ENCODE measurements at places on chromosomes 12 and 14.

DNA sequence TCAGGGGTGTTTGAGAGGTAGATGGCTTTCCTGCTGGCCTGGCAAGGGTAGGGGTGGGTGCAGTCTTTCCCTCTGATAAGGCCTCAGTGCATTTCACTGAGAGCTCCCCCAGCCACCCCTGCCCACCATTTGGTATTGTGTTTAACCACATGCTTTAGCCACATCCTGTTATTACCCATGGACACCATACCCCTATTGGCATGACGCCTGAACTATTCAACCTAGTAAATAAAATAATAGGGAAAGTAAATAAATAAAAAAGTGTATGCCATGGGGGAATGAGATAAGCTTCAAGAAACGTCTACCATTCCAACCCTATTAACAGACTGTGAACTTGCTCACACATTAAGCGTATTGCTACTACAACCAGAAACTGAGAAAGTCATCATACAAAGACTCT, 7.6 kb upstream of the LGR5 start:
- peaks cover 10% of the 10 kb centered on the region for H3K4me1 ChIP-seq
- H3K4me3 ChIP-seq, result no peak overlapping the region
- no peaks in the 10 kb centered on the region for H3K36me3 ChIP-seq
- no peak overlapping the region for H3K27ac ChIP-seq

DNA sequence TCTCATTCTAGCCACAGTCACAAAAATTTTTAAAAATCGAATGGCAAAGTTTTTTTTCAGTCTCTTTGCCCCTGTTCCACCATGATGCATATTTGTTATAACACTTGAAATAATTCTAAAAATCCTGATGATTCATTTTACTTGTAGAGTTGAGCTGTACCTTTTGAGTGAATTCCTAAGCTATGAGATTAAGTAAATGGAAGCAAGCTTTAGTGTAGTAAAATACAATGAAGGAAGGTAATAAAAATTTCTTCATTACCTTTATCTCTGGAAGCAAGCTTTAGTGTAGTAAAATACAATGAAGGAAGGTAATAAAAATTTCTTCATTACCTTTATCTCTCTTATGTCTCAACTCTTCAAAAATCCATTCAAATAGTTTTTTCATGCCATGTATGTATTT, 46.1 kb downstream of the TMTC3 start:
- H3K27ac ChIP-seq, result no peak overlapping the region
- DNase-seq, result no peak
- no peak overlapping the region for H3K4me3 ChIP-seq
- H3K36me3 ChIP-seq, result peaks cover 27% of the 10 kb centered on the region
- no peaks in the 10 kb centered on the region for H3K27me3 ChIP-seq

- no peak overlapping the region for H3K4me3 ChIP-seq
- no peak overlapping the region for H3K27ac ChIP-seq
- H3K4me1 ChIP-seq, result no peaks in the 10 kb centered on the region
- H3K27me3 ChIP-seq, result no peaks in the 10 kb centered on the region
Measured at GRCh38 chr14:92528486-92529100, 15.0 kb downstream of the RIN3 start.

DNA sequence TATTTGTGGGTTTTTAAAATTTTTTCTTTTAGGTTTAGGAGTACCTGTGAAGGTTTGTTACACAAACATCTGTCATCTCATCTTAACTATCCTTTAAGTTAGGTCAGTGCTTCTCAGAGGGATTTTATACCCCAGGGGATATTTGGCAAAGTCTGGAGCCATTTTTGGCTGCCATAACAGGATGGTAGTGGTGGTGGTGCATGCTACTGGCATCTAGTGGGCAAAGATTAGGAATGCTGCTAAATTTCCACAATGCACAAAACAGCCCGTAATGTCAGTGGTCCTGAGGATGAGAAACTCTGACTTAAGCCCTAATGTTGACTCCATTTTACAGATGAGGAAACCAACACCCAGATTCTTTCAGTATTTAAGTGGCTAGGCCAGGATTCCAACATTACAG, 85.2 kb upstream of the MYF6 start:
- H3K4me3 ChIP-seq, result no peak overlapping the region
- H3K4me1 ChIP-seq, result no peaks in the 10 kb centered on the region
- DNase-seq, result no peak
- no peak overlapping the region for H3K27ac ChIP-seq
- no peaks in the 10 kb centered on the region for H3K36me3 ChIP-seq
- no peaks in the 10 kb centered on the region for H3K27me3 ChIP-seq

- no peaks in the 10 kb centered on the region for H3K36me3 ChIP-seq
- no peaks in the 10 kb centered on the region for H3K27me3 ChIP-seq
- no peak for DNase-seq
- H3K4me1 ChIP-seq, result no peaks in the 10 kb centered on the region
- no peak overlapping the region for H3K27ac ChIP-seq
Measured at GRCh38 chr14:54784657-54785056, 118.0 kb downstream of the GCH1 start.

DNA sequence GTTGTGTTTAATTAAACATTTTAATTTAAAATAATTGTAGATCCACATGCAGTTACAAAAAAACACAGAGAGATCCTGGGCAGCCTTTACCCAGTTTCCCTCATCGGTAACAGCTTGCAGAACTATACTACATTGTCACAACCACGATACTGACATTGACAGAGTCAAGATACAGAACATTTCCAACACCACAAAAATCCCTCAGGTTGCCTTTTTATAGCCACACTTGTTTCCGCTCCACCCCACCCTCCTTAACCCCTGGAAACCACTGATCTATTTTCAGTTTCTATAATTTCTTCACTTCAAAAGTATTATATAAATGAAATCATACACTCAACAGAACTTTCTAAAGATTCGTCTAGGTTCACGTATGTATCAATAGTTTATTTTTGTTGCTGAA, 458.8 kb upstream of the SOX5 start:
- H3K27ac ChIP-seq, result no peak overlapping the region
- H3K4me1 ChIP-seq, result no peaks in the 10 kb centered on the region
- DNase-seq, result no peak
- no peaks in the 10 kb centered on the region for H3K27me3 ChIP-seq

GRCh38 chr12:92784797-92785562, 82.2 kb downstream of the PLEKHG7 start:
- H3K4me1 ChIP-seq, result no peaks in the 10 kb centered on the region
- no peak overlapping the region for H3K4me3 ChIP-seq
- H3K36me3 ChIP-seq, result peaks cover 61% of the 10 kb centered on the region
- H3K27ac ChIP-seq, result no peak overlapping the region
- H3K27me3 ChIP-seq, result no peaks in the 10 kb centered on the region
- DNase-seq, result peak; percentile 55

GRCh38 chr12:93333828-93334227, 43.9 kb upstream of the NUDT4 start:
- H3K4me1 ChIP-seq, result no peaks in the 10 kb centered on the region
- H3K27me3 ChIP-seq, result no peaks in the 10 kb centered on the region
- no peak overlapping the region for H3K4me3 ChIP-seq

DNA sequence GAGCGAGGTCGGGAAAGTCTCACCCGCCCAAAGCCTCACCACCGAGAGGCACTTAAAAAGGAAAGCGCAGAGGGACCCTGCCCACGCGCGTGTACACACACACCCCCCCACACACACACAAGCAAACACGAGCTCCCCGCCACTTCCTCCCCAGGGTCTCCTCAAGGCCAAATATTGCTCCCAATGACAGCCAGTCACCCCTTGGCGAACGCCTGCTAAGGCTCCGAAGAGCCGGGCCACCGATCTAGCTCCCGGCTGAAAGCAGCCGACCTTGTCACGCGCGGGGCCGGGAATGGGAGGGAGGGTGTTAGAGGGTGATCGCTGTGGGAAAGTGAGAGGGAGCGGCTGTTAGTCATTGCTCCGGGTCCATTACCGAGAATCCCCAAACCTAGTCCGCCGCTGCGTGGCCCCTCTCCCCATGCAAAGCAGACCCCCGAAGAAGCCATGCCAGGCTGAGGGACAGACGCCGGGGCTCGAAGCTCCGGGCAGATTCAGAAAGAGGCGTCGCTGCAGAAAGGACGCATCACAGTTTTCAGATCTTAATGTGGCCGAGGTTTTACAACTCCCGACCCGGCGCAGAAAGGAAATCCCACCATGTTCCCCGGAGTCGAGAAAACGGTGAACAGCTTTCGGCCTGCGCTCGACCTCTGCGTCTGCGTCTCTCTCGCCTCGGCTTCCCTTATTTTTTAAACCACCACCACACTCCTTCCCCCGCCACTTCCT, 2.6 kb downstream of the BMP4 start:
- H3K27ac ChIP-seq, result no peak overlapping the region
- DNase-seq, result no peak
- no peaks in the 10 kb centered on the region for H3K4me1 ChIP-seq
- H3K36me3 ChIP-seq, result peaks cover 22% of the 10 kb centered on the region
- H3K4me3 ChIP-seq, result peak overlapping the region; percentile 85

DNA sequence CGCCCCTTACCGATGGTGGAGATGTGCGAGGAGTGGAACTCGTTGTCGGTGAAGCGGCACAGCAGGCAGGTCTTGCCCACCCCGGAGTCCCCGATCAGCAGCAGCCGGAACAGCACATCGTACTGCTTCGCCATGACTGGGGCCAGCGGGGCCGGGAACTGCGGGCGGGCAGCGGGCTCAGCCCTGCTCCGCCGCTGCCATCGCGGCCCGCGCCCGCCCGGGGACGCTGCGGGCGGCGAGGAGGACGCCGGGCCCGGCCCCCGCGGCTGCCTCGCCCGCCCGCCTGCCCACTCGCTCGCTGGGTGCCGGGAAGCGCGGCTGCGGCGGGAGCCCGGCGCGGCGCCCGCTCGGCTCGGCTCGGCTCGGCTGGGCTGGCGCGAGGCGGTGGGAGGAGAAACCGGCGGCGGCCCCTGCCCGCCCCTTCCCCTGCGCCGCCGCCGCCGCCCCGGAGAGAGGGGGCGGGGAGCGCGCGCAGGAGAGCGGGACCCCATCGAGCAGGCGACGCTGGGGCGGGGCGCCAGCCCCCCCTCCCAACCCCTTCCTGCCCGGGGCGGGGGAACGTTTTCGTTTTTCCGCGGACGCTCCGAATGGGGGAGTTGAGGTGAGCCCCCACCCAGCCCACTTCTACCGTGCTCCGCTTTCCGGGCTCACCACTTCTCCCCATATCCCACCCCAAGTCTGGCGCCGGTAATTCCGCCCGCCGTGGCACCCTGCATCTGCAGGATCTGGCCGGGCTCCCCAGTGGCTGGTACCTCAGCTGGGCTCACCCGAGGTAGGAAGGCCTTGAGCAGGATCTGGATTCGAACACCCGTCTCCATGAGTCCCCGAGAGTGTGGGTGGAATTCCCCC, at the start of gene RAB15:
Gene RAB15, minus strand, starts transcription at position 394 of the 849 bp plus-strand sequence. Its CDS starts 260 bp downstream, at position 134.
- H3K27me3 ChIP-seq, result no peaks in the 10 kb centered on the region
- H3K4me1 ChIP-seq, result peaks cover 12% of the 10 kb centered on the region
- no peak within 1 kb of the TSS for H3K27ac ChIP-seq

DNA sequence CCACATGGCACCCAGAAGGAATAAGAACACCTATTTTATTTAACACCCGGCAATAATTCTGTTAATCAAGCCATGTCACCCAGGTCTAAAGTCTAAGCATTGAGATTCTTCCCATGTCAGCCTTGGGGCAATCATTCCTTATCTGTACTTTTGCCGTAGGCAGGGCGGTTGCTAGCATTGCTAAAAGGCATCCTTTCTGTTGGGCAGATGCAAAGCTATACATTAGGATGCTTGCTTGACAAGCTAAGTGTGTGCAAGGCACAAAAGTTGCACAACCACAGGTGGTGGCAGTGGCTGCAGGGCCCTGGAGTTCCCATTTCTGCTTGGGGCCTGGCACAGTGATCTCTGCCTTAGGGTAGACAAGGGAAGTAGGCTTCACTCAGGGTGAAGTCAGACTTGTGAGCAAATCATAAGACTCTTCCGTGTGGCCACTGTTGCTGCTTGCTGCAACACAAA, 12.5 kb upstream of the GALNT6 start:
- H3K36me3 ChIP-seq, result no peaks in the 10 kb centered on the region
- H3K4me1 ChIP-seq, result peaks cover 3% of the 10 kb centered on the region
- no peak overlapping the region for H3K4me3 ChIP-seq
- peak; percentile 36 for DNase-seq

DNA sequence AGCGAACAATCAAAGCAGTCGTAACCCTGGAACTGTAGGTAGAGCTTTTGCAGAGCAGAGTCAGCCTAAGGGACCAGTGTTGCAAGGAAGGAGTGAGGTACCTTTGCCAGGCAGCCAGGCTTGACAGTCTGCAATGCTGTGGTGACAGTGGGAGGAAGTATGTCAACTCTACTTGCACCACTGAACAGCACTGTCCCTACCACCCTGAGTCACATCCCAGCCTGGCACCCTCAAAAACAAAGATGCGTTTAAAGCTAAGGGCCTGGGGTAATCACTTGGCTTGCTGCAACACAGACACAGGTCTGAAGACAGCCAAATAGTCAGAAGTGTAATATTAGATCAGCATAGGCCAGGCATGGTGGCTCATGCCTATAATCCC, 141.9 kb downstream of the DPF3 start:
- H3K4me3 ChIP-seq, result no peak overlapping the region
- H3K27ac ChIP-seq, result no peak overlapping the region
- peaks cover 5% of the 10 kb centered on the region for H3K27me3 ChIP-seq
- DNase-seq, result no peak
- H3K4me1 ChIP-seq, result no peaks in the 10 kb centered on the region

DNA sequence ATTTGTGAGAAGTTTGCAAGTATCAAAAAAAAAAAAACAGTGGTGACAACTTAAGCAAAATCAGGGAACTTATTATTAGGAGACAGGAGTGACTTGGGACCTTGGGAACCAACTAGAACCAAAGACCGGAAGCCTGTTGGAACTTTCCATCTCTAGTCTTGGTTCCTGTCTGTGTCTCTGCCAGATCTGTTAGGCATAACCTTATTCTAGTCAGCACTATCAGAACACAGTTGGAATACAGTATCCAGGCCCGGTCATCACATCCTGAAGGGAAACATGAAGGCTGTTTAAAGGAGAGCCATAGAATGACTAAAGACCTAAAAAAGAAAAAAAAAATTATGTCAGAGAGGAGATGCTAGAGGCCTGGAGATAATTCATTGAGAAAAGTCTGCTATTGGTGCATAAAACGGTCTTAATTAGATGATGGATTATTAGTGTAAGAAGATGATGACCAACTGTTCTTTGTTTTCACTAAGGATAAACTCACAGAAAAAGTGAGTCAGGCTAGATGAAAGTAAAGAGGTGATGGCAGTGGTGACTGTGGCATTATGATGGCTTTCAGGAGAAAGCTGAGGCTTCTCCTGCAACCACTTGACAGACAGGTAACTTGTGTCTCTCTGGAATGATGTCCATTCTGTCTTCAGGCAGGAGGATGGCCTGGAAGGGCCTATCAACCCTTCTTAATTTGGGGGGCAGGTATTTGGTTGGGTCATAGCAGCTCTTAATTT, 28.2 kb downstream of the DACT1 start:
- H3K4me3 ChIP-seq, result no peak overlapping the region
- DNase-seq, result no peak
- H3K27ac ChIP-seq, result no peak overlapping the region
- no peaks in the 10 kb centered on the region for H3K27me3 ChIP-seq
- peaks cover 16% of the 10 kb centered on the region for H3K4me1 ChIP-seq

GRCh38 chr14:23376482-23377197, at the start of gene CMTM5:
CMTM5 (plus strand) TSS chr14:23377046; CDS start chr14:23377252, 206 bp downstream.
- H3K36me3 ChIP-seq, result no peaks in the 10 kb centered on the region
- no peak within 1 kb of the TSS for H3K27ac ChIP-seq
- no peaks in the 10 kb centered on the region for H3K27me3 ChIP-seq
- DNase-seq, result peak; percentile 70
- H3K4me3 ChIP-seq, result no peak within 1 kb of the TSS

Measured in endodermal cell (in vitro differentiated cells).